ENCODE measurements at places on chromosomes 1 and 21.

DNA sequence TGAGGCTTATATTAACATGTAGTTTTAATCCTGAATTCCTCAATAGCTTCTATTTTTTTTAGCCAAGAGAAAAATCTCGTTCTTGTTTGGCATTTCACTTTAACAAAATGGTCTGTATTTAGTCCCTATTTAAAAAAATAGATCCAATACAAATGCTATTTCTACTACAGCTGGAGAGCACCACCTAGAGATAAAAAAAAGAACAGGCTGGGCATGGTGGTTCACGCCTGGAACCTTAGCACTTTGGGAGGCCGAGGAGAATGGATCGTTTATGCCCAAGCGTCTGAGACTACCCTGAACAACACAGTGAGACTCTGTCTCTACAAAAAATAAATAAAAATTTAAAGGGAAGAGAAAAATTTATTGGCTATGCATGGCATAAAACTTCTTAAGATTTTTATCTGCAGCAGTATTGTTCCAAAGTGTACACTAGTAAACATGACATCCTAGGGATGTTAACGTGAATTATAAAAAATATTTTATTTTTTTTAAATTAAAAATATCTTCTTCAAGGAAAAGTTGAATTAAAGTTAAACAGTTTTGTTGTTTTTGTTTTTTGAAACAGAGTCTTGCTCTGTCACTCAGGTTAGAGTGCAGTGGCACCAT, 4.4 kb downstream of the ST7L start:
- no peak for DNase-seq

- peak; percentile 45 for DNase-seq
Measured at GRCh38 chr1:211326528-211327345, at the start of gene TRAF5. Gene TRAF5 (plus strand): TSS chr1:211326833. CDS start chr1:211353240, 26,407 bp downstream.

DNA sequence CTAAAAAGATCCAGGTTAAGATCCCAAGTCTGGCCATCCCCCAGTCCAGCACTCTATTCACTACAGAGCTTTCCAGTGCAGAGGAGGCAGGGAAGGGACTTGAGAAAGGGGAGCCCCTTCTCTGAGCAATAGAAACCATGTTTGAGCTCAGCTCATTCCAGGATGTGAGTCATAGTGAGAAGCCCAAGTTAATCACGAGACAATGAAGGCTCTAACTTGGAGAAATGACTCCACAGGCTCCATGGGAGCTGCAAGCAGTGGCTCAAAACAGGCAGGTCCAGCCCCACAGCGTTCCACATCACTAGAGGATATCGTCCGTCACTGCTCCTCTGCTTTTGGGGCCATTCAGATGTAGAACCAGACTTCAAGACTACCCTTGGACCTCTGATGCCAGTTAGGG, 59.1 kb downstream of the CAMK2N1 start:
- DNase-seq, result no peak

DNA sequence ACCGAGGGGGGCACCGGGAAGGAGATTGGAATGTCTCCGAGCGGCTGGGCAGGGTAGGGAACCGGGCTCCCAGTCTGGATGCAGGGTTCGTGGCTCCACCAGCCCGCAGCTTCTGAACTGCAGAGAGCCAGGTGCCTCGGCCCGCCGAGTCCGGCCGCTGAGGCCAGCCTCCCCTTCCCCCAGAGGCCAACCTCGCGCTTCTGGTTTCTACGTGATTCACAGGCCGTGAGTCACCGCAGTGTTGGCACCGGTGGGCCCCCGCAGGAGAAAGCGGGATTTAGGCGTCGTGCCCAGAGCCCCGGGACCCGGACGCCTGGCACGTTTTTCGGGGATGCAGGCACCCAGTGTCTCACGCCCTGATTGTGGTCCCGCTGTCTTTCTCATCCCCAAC, 458 bp downstream of the CRABP2 start:
- peak; percentile 80 for DNase-seq

DNA sequence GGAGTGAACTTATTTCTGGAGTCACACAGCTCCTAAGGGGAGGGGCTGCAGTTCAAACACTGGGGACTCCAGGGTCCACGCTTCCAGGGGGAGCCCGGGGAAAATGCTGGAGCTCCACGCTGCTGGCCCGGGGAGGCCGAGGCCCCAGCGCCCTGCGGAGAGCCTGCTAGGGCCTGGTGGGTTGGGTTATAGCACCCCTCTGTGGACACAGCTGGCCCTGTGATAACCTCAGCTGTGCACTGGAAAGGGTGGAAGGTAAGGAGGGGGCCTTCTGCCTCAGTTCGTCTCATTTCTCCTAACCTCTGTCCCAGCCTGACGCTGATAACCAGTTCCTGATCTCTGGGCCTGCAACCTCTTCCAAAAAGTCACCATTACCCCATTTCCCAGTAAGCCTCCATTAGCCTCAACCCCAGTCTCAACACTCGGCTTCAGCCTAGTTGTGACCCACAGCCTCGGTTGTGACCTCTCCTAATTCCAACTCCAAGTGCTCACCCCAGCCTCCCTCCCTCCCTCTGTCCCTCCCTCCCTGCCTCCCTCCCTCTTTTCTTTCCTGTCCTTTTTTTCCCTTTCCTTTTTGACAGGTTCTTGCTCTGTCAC, 7.1 kb downstream of the NBL1 start:
- DNase-seq, result peak; percentile 79

- DNase-seq, result no peak
Measured at GRCh38 chr1:37069406-37069805, 35.1 kb upstream of the GRIK3 start.

GRCh38 chr1:243938208-243938607, 88.2 kb upstream of the AKT3 start:
- DNase-seq, result no peak

DNA sequence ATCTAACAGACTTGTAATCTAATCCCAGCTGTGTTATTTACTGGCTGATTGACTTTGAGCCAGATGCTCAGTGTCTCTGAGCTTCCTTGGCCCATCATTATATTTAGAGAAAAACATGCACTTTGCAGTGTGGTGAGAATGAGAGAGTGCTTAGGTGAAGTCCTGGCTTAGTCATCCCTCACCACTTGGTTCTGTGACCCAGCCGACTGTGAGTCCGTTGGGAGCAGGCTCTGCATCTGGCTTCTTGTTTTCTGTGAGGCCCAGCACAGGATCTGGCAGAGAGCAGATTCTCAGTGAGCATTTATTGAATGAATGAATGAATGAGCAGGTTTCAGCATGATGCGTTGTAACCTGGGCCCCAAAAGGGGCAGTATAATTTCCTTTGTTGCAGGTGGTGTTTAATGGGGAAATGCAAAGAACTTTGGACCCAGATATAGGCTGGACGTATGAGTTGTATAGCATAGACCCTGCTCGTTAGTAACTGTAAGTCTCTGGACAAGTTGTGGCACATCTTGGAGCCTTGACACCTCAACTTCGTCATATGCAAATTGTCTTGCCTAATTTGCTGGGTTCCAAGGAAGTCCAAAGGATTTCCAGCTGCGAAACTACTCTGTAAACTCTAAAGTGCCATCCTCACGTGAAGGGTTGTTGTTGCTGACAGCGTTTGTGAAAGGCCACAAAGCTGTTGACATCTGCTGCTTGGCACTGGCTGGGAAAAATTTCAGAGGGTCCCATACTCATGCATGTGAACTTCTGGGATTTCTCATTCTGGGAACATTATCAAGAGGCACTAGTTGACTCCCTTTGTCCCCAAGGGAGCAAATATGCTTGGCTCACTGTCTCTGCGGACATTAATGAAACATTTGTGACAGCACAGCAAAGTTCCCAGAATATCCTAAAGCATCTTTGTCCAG, 138.8 kb upstream of the USP24 start:
- no peak for DNase-seq

DNA sequence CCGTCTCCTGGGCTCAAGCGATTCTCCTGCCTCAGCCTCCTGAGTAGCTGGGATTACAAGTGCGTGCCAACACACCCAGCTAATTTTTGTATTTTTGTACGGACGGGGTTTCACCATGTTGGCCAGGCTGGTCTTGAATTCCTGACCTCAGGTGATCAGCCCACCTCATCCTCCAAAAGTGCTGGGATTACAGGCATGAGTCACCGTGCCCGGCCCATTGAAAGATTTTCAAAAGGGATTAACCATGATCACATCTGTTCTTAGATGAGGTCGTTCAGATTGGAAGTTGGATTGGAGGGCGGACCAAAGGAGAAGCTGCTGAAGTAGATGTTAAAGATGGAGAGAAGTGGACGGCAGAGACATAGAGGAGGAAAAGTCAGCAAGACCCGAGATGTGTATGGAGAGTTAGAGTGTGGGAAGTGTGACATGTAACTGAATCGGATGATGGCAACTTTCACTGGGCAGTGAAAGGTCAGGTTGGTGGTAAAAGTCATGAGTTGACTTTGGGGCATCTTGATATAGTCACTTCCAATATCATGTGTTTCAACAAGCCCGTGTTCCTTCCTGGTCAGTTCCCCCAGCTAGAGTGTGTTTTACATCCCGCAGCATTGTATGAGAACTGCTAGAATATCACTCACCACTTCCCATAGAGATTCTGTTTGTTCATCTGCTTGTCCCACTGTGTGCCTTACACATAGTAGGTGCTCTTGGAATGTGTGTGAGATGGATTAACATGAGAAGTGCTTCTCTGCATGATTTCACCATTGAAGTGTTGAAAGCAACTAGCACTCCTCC, 54.4 kb upstream of the TINAGL1 start:
- DNase-seq, result no peak

GRCh38 chr1:41758904-41759548, 159.7 kb downstream of the HIVEP3 start:
- DNase-seq, result no peak

DNA sequence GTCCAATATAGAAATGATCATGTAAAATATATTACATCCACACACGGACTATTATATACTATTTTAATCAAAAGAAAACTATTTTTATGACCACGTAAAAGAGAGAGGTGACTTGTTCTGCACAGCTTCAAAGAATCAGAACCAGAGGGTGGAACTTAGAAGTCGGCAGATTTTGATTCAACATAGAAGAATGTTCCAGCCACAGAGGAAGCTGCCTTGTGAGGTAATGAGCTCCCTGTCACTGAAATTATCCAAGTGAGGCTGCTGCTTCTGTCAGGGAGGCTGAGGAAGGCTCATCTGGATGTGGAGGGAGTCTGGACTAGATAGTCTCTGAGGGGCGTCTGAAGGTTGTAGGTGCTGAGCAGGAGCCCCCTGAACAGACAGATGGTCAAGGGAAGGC, 2.7 kb downstream of the PLEKHA6 start:
- no peak for DNase-seq

- DNase-seq, result peak; percentile 85
Measured at GRCh38 chr1:44786138-44786840, 1.7 kb downstream of the BEST4 start.

DNA sequence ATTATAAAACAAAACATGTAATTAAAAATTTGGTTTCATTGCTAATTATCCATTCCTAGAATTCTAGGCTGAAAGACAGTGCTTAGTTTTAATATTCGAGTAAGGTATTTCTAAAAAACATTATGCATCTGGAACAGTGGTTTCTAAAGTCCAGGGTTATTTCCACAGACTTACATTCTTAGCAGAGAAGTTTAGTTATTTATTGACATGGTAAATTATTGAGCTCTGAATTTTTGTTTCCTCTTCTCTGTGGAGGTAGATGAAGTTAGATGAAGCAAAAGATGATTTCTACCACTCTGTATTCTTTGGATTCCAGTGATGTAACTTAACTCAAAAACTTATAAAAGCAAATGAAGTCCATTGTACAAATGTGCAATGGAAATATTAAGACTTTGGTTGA, 709.4 kb downstream of the MRPL39 start:
- DNase-seq, result no peak

- DNase-seq, result no peak
Measured at GRCh38 chr1:43864111-43865045, 69.2 kb upstream of the ARTN start.

DNA sequence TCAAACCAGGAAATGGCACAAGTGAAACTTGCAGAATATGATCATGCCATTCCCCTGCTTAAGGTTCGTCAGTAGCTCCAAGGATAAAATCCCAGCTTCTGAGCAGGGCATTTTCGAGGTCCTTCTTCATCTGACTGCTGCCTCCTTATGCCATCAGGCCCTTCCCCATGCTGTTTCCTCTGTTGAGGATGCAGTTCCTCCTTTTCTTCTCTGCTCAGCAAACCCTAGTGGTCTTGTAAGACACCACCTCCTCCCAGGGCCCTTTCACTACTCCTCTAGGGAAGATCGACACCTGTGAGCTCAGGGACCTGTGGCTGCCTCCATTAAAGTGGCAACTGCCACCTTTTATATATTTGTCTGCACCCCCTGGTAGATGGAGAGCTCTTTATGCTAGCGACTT, 62.1 kb upstream of the JUN start:
- DNase-seq, result no peak

DNA sequence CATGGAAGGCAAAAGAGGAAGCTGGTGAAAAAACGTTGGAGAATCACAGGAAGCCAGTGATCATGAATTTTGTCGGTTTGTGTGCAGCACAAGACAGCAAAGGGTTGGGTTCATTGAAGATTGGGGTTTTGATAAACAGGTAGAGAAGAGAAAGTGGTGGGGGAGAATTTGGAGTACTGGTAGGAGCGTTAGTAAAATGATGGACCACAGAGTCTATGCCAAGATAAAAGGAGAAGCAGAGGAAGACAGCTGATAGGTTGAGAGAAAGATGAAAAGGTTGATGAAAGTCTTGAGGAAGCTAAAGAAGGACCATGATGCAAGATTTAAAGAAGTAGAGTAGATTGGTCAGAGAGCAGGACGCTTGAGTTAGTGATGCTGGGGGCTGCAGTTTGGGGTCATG, 156.8 kb upstream of the POU3F1 start:
- no peak for DNase-seq

DNA sequence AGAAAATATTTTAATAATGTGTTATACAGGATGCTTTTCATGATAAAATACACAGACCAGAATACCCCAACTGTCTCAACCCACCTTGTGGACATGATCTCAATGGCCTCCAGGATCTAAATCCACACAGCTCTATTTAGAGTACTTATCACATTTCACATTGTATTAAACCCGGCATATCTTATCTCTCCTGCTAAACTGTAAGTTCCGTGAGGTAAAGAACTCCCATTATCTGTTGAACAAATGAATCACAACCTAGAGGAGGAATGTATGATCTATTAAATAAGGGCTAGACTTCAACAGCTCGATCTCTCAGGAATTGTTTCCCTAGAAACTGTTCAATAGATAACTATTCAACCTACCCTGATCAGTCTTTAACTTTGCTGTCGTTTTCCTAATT, 6.9 kb downstream of the ETV3 start:
- no peak for DNase-seq

GRCh38 chr21:31052489-31053142, 14.3 kb upstream of the KRTAP19-8 start:
- no peak for DNase-seq

- peak; percentile 8 for DNase-seq
Measured at GRCh38 chr1:187264995-187265602, 436.4 kb downstream of the PLA2G4A start.

- DNase-seq, result no peak
Measured at GRCh38 chr1:227353186-227353585, 34.9 kb upstream of the CDC42BPA start.

GRCh38 chr1:155245163-155245524, 10.1 kb downstream of the ENTREP3 start:
- no peak for DNase-seq

DNA sequence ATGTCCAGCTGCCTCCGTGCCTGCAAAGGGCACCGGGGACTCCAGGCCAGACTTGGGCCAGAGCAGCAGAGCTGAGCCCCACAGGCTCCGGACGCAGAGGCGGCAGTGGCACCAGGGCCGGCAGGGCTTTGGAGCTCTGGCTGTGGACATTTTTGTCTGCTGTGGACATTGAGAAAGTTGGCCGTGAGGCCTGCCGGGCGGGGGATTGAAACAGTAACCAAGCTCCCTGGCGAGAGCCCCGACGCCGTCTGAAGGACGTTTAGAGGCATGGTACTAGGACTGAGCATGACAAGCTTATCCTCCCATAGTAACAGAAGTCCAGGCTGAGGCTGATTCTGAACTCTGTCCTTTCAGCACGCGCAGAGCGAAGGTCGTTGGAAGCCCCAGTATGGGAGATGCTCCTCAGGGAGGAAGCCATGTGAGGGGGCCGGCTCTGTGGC, 323.8 kb downstream of the AMY1C start:
- DNase-seq, result no peak
